ENCODE measurements at places on chromosomes 6 and 20. TPM values are rescaled to one million over a fixed set of nuclear protein-coding genes. Genes with fewer than 3 reads are reported as not detected.
A peak's percentile ranks its signal among the peaks of the same experiment; 100 is the strongest.

The HLA-DQA2 gene
- 0.57 TPM for polyA plus RNA-seq

The LIME1 gene
- polyA plus RNA-seq: 4.5 TPM

The BPI gene
- polyA plus RNA-seq: 0.63 TPM

The SH3BGRL2 gene
- 34.6 TPM for polyA plus RNA-seq

The COL20A1 gene
- polyA plus RNA-seq: 0.31 TPM

The B3GAT2 gene
- polyA plus RNA-seq: 2.0 TPM

The CCN5 gene
- 0.37 TPM for polyA plus RNA-seq

The SMLR1 gene
- 0.23 TPM for polyA plus RNA-seq

The ROMO1 gene
- 90.5 TPM for polyA plus RNA-seq

The SIRPG gene
- 0.23 TPM for polyA plus RNA-seq

The C20orf141 gene
- not detected for polyA plus RNA-seq

The LY6G6F gene
- 0.53 TPM for polyA plus RNA-seq

The WFDC2 gene
- polyA plus RNA-seq: 36.0 TPM

The TNNC2 gene
- 0.37 TPM for polyA plus RNA-seq

The STK38 gene
- polyA plus RNA-seq: 45.0 TPM

The PNPLA1 gene
- polyA plus RNA-seq: 0.13 TPM

The TNF gene
- not detected for polyA plus RNA-seq

The KIF6 gene
- 3.2 TPM for polyA plus RNA-seq

DNA sequence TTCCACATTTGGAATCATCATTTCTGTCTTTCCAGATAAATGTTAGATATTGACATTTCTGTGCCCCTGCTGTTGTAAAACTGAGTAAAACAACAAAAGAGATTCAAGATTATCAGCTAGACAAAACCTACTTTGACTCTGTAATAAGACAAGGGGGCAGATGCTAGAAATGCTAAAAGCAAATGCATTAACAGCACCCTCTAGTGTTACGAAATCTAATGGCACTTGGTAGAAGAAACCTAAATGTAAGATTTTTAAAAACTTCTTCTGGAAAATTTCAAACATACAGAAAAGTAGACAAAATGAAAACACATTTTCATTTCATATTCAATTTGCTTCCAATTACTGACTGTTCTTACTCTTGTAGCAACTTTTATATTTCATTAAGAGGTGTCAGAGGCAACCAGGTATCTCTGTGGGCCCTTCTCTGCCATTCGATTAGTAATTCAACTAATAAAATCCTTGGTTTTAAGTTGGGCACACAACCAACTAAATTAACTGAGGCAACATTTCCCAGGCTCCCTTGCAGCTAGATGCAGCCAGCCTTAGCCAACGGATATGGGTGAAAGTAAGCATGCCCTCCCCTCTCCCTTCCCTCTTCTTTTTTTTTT is 45.0 kb downstream of the SLC23A2 start:
- peak; percentile 61 for DNase-seq

GRCh38 chr20:56173438-56173837 is 75.1 kb upstream of the MC3R start:
- no peak for DNase-seq

DNA sequence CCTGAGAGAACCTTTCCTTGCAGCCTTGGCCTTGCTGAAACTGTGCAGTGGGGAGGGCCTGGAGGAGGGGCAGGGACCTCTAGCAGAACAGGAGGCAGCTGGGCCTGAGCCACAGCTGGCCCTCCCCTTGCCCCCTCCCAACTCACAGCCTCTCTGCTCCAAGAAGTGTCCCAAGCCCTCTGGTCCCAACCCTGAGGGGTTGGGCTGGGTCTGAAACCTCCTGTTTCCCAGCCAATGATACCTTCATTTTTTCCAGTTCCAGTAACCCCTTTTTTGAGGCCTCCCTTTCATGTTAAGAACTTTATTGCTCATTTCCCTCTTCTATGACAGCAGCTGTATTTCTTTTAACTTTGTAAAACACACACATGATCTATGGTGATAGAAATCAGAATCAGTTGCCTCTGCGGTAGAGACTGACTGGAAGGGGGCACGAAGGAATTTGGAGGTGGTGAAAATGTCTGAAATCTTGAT is 17.9 kb upstream of the ARMC12 start:
- DNase-seq: no peak

DNA sequence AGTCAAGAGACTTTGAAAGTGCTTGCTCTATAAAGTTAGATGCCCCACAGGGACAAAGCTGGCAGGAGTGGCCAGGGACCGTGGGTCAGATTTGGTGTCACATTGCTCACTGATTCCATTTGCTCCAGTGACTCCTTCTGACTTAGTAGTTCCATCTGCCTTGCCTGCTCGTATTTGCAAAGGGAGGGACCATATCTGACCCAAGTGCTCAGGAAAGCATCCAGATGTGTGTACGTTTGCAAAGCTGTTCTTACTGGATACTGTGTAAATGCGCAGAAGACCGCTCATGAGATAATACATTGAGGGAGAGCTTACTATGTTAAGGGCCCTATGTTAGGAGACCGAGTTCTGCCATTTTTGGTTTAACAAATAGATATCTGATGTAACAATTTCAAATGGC is 21.2 kb upstream of the CCN6 start:
- no peak for DNase-seq

GRCh38 chr6:39102821-39103136 is 12.2 kb downstream of the SAYSD1 start:
- DNase-seq: no peak

GRCh38 chr20:59976156-59976782 is 18.0 kb downstream of the CDH26 start:
- no peak for DNase-seq

GRCh38 chr20:5621305-5621704 is 128.9 kb upstream of the SHLD1 start:
- no peak for DNase-seq

- DNase-seq: no peak
These were observed 10.6 kb downstream of the ARMH2 start for GRCh38 chr6:24788031-24788665.

DNA sequence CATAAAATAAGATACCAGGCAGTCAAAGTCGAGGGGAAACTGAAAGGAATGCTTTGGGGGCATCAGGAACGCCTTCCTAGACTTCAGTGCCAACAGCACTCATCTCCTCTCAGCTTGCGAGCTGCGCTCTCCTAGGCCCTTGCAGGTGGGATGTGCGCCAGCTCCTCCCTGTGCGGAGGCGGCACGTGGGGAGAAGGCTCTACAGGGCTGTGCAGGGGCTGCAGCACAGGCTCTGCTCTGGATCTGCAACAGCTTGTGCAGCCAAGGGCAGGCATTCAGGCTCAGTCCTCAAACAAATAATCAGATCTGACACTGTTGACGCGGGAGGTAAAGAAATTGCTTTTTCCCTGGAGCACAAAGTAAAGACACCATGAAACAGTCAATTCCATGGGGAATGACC is 144.8 kb downstream of the TTLL2 start:
- no peak for DNase-seq

- DNase-seq: no peak
These were observed 90.0 kb upstream of the BHLHE23 start for GRCh38 chr20:63096681-63097335.

DNA sequence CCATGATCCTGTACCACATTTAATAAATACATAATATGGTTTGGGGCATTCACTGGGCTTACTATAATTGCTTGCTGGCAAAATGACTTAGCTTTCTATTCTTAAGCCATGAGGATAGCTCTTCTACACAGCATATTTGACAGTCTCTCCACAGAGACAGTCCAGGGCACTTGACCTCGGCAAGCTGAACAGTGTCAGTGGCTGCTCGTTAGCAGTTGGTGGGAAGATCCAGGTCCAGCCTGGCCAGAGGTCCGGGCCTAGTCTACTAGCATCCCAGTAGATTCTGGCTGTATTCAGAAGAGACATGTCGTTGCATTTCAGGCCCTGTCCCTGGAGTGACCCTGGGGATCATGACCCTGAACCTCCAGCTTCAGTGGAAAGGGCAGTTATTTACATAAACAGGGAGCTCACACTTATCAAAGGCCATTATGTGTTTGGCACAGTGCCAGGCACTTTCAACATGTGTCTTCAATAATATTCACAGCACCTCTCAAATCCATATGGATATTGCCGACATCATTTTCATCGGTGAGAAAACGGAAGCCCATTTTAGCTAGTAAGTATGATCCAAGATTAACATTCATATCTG is 139.0 kb downstream of the IMPG1 start:
- no peak for DNase-seq

DNA sequence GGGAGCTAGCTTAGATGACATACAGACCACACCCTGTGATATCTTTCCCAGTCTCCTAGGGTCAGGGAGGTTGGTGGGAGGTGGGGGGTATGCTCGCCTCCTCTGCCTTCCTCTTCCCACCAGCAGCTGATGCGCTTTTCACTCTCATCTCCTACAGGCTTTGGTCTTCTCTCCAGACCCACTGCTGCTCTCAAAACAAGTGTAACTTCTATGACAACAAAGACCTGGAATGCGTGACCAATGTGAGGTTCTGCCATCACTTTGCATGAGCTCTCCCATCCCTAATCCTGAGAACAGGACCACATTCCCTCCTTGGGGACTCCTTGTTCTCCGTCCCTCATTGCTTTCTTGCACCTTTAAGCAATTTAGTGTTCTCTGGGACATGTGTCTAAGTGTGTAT is 2.7 kb downstream of the CTSA start:
- no peak for DNase-seq

- DNase-seq: no peak
These were observed 17.3 kb downstream of the PLN start for GRCh38 chr6:118565311-118565960.

- no peak for DNase-seq
These were observed 36.8 kb downstream of the GCNT2 start for GRCh38 chr6:10557913-10558312.

GRCh38 chr6:113526553-113526952 is 330.6 kb upstream of the MARCKS start:
- no peak for DNase-seq

DNA sequence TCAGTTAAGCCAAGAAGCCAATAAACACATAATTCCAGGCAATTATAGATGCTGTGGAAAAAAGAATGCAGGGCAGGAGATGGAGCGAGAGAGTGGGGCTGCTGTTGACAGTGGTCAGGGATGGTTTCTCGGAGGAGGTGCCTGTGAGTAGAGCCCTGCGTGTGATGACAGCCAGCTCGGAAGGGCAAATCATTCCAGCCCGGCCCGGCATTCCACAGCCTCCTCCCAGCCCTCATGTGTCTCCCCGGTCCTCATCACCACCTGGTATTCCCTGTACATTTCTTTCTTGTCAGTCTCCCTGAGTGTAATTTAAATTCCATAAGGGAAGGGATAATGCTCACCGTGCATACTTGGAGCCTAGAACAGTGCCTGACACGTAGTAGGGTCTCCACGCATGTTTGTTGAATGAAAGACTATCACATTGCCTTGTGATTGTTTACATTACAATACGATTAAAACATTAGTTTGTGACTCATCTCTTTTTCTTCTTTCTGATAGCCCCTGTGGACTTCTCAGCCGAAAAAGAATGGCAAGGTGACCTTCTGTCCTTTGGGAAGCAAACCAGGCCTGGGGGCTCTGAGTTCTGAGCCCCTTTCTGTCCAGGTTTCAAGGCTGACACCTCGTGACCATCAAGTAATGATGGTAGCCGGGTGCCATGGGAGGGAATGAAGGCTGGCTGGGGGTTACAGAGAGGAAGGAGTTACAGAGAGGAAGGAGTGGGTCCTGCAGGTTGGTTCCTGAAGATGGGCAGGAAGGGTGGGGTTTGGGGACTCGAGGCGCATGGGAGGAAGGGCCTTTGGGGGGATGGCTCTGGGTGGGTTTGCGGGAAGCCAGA is 379.5 kb upstream of the SULF2 start:
- no peak for DNase-seq

GRCh38 chr20:20821484-20822260 is 109.2 kb upstream of the RALGAPA2 start:
- DNase-seq: no peak

DNA sequence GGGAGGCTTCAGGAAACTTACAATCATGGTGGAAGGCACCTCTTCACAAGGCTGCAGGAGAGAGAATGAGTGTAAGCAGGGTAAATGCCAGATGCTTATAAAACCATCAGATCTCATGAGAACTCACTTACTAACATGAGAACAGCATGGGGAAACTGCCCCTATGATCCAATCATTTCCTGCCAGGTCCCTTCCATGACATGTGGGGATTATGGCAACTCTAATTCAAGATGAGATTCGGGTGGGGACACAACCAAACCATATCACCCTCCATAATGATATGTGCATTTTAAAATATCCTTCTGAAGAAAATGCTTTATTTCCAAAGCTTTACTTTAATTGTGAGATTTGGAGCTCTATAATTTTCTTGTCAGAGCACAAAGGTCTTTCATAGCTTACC is 154.1 kb upstream of the CENPW start:
- no peak for DNase-seq

DNA sequence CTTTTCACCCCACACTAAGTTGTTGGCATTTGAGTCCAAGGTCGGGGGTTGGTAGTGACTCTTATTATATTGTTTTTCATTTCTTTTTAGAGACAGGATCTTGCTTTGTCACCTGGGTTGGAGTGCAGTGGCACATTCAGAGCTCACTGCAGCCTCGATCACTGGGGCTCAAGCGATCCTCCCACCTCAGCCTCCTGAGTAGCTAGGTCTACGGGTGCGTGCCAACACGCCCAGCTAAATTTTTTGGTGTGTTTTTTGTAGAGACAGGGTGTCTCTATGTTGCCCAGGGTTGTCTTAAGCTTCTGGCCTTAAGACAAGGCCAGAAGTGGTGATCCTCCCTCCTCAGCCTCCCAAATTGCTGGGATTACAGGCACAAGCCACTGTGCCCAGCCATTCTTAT is 25.1 kb upstream of the TGM2 start:
- no peak for DNase-seq

- no peak for DNase-seq
These were observed 31.8 kb downstream of the ABRACL start for GRCh38 chr6:139060332-139060731.
